CD4-positive, alpha-beta T cell (primary cell): ENCODE measurements at places on chromosomes 13 and 19. TPM values are rescaled to one million over a fixed set of nuclear protein-coding genes. Genes with fewer than 3 reads are reported as not detected.

The SBK3 gene
- not detected for total RNA-seq

DNA sequence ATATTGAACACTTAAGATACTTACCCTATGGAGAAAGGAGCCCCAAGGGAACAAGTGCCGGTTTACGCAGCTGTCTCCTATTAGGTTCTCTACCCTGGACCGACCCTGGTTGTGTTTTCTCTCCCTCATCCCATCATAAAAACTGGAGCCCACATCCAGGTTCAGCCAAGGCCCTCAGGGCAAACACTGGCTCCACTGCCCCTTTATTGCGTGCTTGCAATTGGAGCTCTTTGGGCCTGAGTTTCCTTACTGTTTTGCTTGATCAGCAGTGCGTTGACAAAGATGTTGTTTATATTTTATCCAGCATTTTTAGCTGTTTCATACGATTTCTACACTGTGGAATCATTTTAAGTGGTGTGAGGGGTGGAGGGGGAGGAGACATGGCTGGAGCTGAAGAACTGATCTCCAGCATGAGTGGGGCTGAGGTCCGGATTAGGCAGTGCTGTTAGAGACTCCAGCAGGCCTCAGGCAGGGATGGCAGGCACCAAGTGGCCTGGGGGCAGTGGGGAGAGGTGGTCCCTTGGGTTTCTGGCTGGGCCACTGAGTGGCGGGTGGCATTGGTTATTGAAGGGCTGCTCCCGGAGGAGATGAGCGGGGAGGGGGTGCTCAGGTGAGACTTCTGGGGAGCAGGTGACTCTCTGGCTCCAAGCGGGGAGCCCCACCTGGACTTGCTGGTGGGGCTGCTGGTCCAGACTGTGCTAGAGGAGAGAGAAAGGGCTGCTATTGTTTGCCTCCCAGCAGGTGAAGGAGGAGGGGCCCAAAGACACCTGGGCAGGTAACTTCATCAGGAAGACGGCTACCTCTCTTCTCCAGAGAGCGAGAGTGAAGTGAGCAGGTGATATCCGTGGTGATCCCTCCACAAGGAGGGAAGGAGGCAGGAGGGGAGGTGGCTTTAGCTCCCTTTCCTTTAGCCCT is 62.4 kb upstream of the RNF113B start:
- no peak for DNase-seq

GRCh38 chr19:41521931-41522555 is 53.9 kb upstream of the CEACAM21 start:
- peak; percentile 48 for DNase-seq

The ELL gene
- total RNA-seq = 46.2 TPM

GRCh38 chr13:92044351-92044750 is 645.9 kb downstream of the GPC5 start:
- DNase-seq = no peak

DNA sequence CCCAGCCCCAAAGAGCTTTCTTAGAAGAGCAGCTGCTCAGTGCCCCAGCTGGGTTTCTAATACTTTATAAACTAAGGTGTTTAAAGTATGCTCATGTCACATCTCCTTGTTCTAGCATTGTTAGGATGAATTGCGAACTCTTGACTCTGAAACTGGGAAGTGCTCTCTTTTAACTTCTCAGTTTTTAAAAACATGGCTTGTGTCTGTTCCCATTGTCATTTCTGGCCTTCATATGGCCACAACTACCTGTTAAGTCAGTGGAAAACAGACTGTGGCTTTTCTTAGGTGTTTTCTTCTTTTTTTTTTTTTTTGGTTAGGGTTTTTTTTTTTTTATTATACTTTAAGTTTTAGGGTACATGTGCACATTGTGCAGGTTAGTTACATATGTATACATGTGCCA is 164.7 kb downstream of the KCNRG start:
- no peak for DNase-seq

The LILRA1 gene
- 0.36 TPM for total RNA-seq

DNA sequence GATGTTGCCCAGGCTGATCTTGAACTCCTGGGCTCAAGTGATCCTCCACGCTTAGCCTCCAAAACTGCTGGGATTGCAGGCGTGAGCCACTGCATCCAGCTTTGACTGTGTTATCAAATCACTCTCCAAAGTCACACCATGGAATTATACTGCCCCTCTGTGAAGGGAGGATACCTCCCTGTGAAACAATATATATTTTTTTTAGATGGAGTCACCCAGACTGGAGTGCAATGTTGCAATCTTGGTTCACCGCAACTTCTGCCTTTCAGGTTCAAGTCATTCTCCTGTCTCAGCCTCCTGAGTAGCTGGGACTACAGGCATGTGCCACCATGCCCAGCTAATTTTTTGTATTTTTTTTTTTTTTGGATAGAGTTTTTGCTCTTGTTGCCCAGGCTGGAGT is 7.7 kb downstream of the TYK2 start:
- DNase-seq = no peak

The ZNF415 gene
- total RNA-seq = 1.2 TPM

The ADGRE3 gene
- not detected for total RNA-seq

- no peak for DNase-seq
These were observed 17.1 kb upstream of the LATS2 start for GRCh38 chr13:21078501-21078900.
